ENCODE measurements at places on chromosomes 13 and 19.

- DNase-seq: no peak
These were observed 6.2 kb downstream of the C2CD4C start for GRCh38 chr19:402786-403185.

- DNase-seq: no peak
These were observed 111.3 kb upstream of the MRI1 start for GRCh38 chr19:13652810-13653590.

GRCh38 chr13:100338275-100338674, 249.4 kb downstream of the PCCA start:
- no peak for DNase-seq

DNA sequence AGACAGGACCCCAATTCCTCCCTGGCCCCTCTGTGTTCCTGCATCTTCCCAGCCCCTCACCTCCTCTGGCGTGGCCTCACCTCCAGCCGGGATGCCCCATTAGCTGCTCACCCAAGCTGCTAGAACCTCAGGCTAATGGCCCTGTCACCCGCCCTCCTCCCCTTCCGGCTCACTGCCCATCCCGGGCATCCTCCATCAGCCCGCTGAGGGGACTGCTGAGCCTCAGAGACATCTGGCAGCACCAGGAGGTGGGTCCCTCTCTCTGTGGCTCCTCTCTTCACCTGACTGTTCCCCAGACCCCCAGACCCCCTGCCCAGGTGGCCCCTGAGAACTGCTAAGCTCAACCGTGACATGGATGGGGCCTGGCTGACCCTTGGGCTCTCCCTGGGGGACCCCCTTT, 2.9 kb downstream of the FFAR1 start:
- no peak for DNase-seq

- DNase-seq: no peak
These were observed 170.7 kb upstream of the TSHZ3 start for GRCh38 chr19:31519908-31520307.

DNA sequence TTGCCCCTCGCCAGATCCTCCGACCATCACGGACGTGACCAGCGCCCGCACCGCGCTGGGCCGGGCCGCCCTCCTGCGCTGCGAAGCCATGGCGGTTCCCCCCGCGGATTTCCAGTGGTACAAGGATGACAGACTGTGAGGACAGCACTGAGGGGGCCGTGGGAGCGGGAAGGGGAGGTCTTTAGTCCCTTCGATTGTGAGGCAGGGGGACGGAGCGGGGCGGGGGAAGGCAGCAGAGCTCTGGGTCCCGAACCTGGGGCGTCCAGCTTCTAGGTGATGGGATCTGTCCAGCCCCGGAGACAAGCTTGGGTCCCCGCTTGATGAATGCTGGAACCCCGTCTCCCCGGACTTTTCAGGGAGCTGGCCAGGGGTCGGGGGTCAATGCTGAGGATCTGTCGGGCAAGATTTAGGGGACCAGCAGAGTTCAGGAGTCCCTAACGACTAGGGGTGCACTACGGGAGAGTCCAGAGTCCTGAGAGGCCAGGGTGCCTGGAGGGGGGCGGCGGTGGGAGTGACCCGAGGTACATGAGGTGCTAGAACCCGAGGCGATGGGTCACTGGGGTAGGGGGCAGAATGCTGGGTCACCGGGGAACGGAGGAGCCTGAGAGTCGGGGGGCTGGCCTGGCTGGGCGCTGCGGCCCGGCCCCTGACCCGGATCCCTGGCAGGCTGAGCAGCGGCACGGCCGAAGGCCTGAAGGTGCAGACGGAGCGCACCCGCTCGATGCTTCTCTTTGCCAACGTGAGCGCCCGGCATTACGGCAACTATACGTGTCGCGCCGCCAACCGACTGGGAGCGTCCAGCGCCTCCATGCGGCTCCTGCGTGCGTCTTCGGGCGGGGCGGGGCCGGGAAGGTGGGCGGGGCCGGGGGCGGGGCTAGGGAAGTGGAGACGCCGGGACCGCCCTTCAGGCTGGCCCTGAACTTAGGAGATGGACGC, 14.6 kb downstream of the VSIG10L start:
- no peak for DNase-seq

DNA sequence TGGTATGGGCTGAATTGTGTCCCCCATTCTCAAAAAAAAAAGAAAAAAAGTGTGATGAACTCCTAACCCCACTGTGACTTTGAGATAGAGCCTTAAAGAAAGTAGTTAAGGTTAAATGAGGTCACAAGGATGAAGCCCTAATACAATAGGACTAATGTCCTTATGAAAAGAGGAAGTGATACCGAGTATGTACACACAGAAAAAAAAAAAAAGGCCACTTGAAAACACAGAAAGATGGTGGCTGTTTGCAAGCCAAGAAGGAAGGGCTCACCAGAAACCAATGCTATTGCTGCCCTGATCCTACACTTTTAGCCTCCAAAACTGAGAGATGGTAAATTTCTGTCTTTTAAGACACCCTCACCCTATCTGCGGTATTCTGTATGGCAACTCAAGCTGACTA, 955.6 kb downstream of the PCDH17 start:
- DNase-seq: no peak

- no peak for DNase-seq
These were observed 11.3 kb upstream of the ZBTB7A start for GRCh38 chr19:4077800-4078684.

DNA sequence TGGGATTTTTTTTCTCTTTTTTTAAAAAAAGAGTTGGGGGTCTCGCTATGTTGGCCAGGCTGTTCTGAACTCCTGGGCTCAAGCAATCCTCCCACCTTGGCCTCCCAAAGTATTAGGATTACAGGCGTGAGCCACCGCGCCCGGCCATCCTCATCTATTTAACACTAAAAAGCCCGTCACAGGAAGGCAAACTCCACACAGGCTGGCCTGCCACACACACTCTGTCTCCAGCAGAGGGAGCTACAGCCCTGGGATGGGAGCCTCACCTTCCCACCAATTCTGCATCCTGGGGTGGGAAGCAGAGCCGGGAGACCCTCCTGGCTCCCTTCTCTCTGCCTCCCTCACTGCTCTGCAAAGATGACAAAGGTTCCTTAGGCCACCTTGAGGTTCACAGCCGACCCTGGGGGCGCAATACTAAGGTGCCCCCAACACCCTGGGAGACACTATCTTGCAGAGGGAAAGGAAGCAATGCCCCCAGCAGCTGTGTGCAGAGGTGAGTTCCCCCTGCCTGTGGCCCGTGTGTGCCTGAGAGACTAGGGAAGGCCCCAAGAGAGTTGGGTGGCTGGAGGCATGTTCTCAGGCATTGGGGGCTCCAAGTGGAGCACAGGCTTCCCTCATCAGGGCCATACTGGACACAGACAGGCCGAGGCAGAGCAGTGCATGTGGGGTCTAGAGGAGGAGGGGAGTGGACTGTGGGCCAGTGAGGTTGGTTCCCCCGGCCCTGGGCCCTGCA, 27.4 kb upstream of the TIMM44 start:
- no peak for DNase-seq

GRCh38 chr13:39961036-39961435, 305.6 kb downstream of the COG6 start:
- no peak for DNase-seq
